ENCODE measurements at places on chromosomes 12 and 14.

- DNase-seq = no peak
Measured at GRCh38 chr12:1324910-1325309, 269.5 kb downstream of the FBXL14 start.

- DNase-seq = no peak
Measured at GRCh38 chr14:102646615-102647014, 54.2 kb downstream of the RCOR1 start.

DNA sequence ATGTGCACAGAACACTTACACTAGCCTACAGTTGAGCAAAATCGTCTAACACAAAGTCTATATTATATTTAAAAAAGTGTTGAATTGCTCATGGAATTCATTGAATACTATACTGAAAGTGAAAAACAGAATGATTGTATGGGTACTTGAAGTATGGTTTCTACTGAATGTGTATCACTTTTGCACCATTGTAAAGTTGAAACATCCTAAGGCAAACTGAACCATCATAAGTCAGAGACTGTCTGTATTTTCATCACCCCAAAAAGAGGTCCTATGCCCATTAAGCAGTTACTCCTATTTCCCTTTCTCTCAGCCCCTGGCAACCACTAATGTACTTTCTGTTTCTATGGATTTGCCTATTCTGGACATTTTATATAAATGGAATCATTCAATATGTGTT is 4.4 kb upstream of the AMIGO2 start:
- DNase-seq = no peak

- no peak for DNase-seq
Measured at GRCh38 chr14:84750763-84751554, 779.0 kb upstream of the FLRT2 start.

GRCh38 chr12:10364815-10365622 is 24.8 kb downstream of the KLRK1 start:
- DNase-seq = no peak

- no peak for DNase-seq
Measured at GRCh38 chr14:96037891-96038557, 1.1 kb upstream of the C14orf132 start.

DNA sequence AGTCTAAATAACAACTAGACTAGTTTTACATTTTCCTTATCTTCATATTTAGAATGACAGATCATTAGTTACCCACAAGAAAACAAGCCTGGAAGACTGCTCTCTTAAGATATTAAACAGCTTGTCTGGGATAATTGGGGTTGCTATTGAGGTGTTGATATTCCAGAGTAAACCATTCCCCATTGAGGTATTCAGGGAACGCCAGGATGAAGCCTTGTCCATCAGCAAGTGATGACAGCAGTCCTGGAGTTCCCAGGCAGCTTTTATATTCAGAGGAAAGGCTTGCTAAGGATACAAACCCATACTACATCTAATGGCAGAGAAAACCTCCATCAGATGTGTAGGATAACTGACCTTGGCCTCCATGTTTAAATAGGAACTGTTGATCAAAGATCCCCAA is 168.4 kb downstream of the MSRB3 start:
- no peak for DNase-seq

- DNase-seq = no peak
Measured at GRCh38 chr12:124757329-124757728, 106.3 kb downstream of the SCARB1 start.

GRCh38 chr12:9606736-9607372 is 862 bp downstream of the KLRB1 start:
- no peak for DNase-seq

- peak; percentile 59 for DNase-seq
Measured at GRCh38 chr14:23009939-23010726, at the start of gene C14orf93. Gene C14orf93 (minus strand): TSS chr14:23010143. CDS start chr14:22999023, 11,120 bp downstream.

- DNase-seq = no peak
Measured at GRCh38 chr14:34676516-34677211, 37.7 kb downstream of the CFL2 start.

DNA sequence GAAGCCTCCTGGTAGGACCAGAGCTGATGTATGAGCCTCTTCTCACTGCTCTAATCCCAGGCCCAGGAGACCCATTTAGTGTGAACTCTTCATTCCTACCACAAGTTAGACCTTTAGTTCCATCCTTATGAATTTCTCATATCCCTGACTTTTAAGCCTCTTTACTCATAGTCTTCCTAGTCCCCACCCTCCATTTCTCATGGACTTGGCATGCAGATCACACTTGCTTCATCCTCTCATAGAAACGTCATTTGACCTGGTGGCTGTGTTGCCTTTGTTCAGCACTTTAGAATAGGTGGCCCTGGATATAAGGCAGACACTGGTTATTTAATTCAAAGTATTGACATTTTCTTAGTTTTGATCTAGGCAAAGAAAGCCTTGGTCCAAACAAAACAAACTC is 99.5 kb downstream of the SLC16A7 start:
- DNase-seq = no peak

DNA sequence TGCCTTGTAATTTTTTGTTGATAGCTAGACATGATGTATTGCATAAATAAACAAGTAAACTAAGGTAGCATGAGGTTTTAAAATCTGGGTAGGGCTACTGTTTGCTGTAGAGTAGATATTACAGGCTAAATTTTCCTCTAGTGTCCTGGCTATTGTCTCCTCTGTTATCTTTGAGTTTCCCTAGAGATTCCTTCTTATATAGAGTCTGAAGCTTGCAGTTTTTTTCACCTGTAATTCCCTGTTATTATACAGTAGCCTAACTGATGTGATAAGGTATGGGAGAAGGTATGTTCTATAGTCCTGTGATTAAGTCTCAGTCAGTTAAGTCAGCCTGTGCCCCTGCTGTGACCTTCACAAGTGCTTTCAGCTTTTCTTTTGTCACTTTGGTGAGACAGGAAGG is 9.5 kb downstream of the ETFBKMT start:
- no peak for DNase-seq

DNA sequence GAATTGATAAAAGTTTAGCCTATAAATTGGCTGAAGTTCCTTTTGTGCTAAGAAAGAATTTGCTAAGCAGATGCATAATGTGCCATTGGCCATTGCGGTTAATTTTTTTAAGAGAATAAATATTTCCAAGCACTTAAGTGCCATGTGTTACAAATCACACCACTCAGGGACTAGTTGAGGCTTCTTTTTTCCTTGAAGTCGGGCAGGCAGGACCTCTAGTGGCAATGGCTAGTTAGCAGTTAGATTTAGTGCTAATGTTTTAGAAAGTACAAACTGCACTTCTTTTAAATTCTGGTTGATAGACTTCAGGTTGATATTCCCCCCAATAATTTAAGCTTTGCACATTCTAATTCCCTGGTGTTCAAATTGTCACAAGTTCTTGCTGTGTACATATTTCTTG is 294.3 kb downstream of the APAF1 start:
- DNase-seq = no peak

- DNase-seq = no peak
Measured at GRCh38 chr12:1995205-1995896, 8.9 kb downstream of the DCP1B start.

DNA sequence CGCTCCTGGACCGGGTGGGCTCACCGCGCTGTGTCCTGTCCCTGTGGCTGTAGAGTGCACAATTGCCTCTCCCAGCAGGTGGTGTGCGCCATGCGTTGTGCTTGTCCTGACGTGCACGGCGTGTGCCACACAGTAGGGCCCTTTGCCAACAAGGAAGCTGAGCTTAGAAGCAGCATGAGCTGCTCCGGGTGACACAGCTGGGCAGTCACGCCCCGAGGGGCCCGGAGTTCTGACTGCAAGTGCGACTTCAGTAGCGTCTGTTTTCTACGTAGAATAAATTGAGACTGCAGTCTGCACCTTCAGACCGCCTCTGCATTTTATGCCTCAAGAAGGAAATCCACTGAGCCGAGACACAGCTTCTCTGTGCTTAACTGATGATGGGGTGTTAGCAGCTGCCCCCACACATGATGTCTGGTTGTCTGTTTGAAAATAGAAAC is 81.6 kb downstream of the ADGRD1 start:
- no peak for DNase-seq

DNA sequence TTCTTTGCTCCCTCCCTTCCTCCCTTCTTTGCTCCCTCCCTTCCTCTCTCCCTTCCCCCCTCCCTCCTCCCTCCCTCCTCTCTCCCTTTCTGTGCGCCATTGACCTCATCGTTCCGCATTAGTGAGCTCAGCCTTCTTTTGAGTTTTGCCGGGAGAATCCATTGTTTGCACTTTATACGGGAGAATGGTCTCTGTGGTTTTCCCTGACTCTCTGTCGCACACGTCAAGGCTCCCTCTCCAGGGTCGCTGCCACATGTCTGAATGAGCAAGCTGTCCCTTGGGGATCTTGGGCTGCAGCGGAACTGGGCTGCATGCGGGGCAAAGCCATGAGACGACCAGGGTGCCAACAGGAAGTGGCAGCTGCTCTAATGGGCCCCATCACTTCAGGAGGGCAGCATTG is 118.5 kb downstream of the GLT1D1 start:
- no peak for DNase-seq

DNA sequence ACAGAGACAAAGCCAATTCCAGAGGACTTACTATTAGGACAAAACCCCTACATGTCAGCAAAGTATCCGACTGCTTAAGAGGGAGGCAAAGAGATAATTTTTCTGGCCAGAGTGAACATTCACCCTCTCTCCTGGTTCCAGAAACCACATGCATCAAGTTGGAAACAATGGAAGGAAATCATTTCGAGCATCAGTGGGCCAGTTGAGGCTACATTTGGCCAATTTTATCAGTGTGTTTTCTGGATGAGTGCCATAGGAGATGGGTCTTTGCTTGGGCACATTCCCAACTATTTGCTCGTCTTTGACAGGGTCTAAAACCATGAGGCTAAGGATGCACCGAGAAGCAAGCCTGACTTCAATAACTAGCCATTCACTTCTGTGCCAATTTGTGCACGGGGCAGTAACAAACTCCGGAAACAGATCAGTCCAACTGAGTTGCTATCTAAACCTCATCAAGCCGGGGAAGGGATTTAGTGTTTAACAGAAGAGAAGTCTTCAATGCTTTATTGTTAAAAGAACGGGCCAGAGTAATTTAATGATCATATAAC is 17.4 kb downstream of the EGLN3 start:
- no peak for DNase-seq

DNA sequence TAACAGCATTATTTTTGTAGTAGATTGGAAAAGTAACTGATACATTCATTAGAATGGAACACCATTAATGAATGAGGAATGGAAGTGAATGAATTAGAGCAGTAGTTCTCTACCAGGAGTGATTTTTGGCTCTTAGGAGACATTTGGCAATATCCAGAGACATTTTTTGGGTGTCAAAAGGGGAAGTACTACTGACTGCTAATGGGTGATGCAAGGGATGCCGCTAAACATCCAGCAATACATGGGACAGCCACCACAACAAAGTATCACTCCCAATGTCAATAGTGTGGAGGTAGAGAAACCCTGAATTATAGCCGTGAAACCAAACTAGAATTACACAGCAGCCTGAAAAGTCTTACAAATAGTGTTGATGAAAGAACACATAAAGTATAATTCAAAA is 1.5 kb downstream of the CHURC1 start:
- DNase-seq = no peak

- no peak for DNase-seq
Measured at GRCh38 chr12:46292754-46293402, 24.0 kb upstream of the SLC38A1 start.

DNA sequence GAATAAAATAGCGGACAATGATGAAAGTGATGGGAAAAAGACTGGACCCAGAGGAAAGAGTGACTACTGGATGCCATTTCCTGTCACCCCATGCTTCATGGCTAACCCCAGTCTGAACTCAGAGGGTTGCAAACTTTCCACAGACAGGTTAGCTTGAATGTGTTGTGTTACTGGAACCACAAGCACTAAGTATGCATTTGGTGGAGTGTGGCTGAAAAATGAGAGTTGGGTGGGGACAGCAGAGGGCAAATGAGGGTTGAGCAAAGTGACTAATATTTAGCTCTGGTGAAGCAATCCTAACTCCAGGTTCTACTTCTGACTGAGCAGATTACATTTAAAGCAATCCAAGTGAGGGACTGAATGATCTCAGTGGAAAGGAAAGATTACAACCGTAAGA is 1.6 kb downstream of the SLC16A7 start:
- peak; percentile 43 for DNase-seq

DNA sequence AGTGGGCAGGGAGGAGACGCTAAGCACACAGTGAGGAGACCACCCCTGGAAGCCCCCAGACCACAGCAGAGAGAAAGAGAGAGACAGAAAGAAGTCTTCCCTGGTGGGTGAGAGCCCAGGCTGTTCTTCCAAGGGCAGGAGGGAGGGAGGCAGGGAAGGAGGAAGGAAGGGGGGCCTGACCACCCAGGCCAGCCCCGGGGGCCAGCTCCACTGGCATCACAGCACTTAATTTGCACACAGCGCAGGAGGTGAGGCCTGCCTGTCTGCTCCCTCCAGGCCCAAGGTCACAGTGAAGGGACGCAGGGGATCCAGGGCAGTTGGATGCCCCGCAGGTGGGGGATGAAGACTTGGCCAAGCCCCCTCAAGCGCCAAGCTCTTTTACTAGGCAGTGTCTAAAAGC is 141.9 kb upstream of the C14orf180 start:
- DNase-seq = no peak

DNA sequence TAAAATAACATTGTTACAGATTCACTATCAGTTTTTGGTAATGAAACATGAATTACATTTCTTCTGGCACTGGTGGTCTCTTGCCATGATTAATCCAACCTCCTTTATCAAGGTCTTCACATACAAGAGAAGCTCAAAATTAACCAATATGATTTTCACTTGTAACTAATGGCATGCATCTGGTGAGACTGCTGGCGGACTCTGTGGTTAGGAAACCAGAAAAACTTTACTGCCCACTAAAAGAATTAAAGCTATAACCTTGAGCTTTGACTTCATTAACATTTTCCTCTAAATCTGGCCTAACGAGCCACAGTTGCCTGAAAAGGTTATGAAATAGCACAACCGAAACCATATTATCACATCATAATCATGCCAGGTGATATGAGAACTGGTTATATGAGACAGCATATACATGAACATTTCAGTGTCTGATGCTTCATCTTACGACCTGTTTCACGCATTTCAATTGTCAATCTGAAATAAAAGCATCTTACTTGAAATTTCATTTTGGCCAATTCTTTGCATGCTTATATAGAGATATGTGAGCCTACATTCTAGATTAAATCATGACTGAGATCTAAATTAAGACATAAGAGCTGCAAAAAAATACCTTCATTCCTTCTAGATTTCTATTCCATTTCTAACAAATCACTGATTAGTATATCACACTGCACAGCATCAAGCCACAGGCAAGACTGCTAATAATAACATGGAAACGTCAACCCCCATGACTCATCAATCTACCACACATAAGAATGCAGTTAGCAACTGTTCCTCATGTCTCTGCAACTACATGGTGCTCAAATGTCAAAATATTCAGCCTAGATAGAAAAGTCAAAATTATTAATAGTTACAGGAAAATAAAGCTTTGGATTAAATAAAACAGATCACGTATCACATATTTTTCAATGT is 89.3 kb downstream of the OSBPL8 start:
- DNase-seq = no peak
